ENCODE measurements at places on chromosomes 13 and 19. TPM values are rescaled to one million over a fixed set of nuclear protein-coding genes. Genes with fewer than 3 reads are reported as not detected.

DNA sequence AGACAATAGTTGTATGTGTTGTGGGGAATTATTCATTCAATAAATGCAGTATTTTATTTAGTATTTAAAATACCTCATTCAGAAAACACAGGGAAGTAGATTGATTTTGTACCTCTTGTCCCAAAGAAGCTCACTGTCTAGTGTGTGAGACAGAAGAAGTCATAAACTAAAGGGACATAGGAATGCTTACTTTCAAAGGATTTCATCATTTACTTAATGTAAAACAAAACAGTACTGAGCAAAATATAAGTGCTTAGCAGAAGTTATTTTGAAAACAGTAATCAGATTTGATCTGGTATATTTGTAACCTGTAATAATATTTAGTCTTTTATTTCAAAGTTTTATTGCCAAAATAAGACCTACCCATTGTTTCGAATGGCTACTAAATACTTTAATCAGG is 117.9 kb downstream of the TDRD3 start:
- DNase-seq: no peak

- DNase-seq: no peak
Observed at GRCh38 chr19:14114854-14115253, 2.7 kb downstream of the PRKACA start.

Gene SLC6A16
- total RNA-seq: 0.85 TPM

DNA sequence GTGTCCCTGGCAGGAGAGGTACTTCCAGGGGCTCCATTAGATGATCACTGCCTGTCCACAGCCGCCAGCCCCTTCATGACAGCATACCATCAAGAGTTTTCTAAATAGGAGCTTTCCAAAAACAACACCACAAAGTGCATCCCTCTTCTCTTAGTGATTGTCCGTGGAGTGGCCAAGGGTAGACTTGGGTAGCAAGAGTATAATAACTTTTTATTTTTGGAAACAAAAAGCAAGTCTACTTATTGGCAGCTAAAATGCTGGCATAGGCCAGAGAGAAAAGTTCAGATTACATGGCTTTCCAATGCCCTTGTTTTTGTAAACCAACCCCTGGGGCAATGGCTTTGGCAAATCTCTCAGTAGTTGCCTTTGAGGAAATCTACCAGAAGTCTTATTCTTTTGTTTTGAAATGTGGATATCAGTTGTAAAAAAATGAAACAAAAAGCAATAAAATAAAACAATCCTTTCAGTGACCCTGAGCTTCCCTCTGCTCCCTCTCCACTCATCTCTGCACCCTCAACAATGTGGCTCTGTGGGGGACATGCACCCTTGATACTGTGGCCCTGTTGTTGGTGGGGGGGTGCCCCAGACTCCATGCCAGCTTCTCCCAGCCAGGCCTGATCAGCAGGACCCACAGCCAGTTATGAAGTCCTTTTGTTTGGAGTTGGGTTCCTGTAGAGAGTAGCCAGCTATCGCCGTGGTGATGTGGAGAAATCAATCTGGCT is 294.1 kb downstream of the DLEU7 start:
- no peak for DNase-seq

- DNase-seq: no peak
Observed at GRCh38 chr13:77423296-77423695, 96.4 kb upstream of the MYCBP2 start.

DNA sequence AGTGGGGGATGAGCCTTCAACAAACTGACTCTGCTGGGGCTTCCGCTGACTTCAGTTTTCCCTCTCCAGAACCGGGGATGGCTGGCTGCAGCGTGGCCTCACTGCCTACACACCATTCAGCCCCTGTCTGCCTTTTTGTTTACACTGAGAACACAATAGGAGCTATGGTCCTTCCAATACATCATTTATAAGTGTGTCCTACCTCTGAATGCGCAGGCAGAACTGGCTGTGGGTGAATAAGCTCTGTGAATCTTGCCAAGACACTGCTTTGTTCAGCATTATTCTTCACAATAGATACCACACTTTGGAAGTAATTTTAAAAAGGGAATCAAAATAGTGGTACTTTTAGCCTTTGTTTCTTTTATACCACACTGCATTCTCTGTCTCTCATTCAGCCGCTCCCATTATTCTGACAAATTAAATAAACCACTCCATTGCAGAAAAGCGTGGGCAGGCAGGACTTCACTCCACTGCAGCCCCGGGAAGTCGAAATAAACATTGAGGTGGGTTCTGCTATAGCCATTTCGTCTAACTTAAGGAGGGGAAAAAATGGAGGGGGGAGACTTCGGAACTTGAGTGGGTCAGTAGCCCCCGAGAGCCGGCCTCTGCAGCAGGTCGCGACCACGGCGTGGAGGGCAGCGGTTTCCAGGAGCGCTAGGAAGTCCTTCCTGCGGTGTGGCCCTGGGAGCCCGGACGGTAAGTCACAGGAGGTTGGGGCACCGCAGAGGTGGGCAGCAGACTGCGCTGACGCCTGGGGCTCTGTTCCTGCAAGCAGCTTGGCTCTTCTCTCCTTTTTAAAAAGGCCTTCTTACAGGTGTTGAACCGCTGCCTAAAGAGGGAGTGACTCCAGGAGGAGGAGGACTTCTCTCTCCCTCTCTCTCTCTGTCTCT is 94.8 kb upstream of the SOX1 start:
- no peak for DNase-seq

GRCh38 chr13:98839856-98840769 is 87.6 kb upstream of the SLC15A1 start:
- DNase-seq: no peak

GRCh38 chr19:47019431-47020041 is at the start of gene NPAS1:
Gene NPAS1, plus strand, starts transcription at chr19:47019837. Its CDS starts 1,211 bp downstream, at chr19:47021048.
- no peak for DNase-seq

DNA sequence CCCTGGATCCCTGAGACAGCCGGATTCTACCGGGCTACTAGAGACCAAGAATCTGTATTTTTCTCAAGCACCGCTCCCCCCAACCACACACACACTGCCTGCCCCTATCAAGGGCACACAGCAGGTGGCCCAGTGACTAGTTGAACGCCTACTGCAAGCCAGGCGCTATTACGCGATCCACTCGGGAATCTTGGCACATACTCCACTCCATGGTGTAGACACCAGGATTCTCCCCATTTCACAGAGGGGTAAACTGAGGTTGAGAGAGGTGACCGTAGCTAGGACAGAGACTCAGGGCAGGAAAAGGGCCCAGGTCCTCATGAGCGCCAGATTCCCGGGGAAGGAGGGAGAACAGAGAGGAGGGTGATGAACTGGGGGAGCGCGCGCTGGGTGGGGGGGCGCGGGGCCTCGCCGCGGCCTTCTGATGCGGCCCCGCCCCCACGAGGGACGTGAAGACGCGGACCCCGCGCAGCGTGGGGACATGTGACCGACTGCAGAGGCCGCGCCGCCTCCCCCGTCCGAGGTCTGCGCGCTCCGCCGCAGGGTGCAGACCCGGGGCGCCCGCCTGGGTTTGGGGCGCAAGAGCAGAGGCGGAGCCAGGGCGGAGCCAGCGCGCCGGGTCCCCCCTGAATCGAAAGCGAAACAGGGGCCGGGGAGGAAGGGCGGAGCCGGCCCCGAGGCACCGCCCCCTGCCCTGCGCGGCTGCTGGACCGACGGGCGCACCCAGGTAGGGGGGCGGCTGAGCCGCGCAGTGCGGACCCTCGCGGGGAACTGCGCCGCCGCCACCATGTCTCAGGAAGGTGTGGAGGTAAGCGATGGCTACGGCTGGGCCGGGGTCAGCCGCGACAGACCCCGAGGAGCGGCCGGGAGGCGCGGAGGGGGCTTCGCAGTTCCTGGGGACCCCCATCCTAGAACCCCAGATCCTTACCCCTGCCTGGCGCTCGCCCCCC is at the start of gene SHFL:
Gene SHFL, plus strand, starts transcription at position 677 of the 950 bp plus-strand sequence. Its CDS starts 111 bp downstream, at position 788.
- peak; percentile 85 for DNase-seq

DNA sequence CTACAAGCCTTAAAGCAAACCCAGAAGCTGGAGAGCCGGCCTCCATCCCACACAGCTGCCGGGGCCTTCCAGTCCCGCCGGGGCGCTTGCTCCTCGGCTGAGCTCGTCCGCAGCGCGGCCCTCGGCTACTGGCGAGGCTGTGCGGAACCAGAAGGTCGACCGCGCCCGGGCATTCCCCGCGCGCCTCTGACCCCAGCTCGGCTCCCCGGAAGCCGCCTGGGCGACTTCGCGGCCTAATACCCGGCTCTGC is 863 bp downstream of the ANKRD10 start:
- no peak for DNase-seq

Gene CATSPERD
- total RNA-seq: not detected

DNA sequence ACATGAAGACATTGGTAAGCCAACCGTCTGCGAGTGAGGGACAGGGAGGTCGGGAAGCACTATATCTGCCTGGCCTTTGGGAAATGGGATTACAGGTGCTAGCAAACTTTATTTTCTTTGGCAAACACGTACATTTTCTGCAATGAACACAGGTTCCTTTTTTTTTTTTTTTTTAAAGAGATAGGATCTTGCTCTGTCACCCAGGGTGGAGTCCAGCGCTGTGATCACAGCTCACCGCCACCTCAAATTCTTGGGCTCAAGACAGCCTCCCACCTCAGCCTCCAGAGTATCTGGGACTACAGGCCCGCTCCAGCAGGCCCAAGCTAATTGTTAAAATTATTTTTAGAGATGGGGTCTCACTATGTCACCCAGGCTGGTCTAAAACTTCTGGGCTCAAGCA is 24.2 kb downstream of the ELAVL1 start:
- no peak for DNase-seq

- no peak for DNase-seq
Observed at GRCh38 chr13:110266983-110267382, 40.0 kb downstream of the COL4A1 start.

Gene CDX2
- not detected for total RNA-seq

DNA sequence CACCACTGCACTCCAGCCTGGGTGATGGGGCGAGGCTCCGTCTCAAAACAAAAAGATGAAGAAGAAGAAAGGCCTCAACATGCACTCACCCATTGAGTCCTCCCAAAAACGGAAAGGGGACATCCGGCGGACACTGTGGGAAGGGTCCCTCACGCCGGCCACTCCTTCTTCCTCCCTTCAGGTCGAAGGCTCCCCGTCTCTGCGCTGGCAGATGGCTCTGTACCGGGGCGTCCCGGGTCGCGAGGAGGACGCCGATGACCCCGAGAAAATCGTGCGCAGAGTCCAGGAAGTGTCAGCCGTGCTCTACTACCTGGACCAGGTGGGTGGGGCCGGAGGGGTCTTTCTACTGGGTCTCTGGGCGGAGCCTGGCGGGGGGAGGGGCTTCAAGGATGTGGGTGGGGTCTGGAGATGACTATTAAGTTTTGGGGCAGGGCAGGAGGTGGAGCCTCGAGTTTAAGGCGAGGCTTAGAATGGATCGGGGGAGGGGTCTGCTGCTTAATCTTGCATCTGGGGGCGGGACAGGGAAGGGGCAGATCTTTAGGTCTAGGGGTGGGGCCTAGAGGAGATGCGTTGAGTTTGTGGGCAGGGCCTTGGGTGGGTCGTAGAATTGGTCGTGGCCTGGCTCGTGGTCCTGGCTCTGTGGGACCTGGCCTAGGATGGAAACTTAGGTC is 90.2 kb downstream of the MAP4K1 start:
- no peak for DNase-seq

Gene TNNT1
- total RNA-seq: not detected

DNA sequence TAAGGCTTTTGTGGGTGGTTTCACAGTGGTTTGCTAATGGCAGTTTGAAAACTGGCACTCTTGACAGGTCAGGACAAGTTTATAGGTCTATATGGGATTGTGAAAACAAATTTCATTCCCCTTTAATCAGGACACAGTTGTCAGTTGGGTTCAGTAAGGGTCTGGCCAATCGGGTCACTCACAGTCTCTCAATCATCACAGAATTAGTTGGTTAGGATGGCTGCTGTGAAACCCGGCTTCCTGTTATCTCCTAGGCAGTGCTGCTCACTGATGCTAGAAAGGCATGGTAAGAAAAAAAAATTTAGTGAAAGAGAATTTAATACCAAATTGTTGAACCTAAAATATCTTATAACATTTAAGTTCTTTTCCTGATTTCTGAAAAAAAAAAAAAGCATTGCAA is 1730.1 kb downstream of the EFNB2 start:
- DNase-seq: no peak

DNA sequence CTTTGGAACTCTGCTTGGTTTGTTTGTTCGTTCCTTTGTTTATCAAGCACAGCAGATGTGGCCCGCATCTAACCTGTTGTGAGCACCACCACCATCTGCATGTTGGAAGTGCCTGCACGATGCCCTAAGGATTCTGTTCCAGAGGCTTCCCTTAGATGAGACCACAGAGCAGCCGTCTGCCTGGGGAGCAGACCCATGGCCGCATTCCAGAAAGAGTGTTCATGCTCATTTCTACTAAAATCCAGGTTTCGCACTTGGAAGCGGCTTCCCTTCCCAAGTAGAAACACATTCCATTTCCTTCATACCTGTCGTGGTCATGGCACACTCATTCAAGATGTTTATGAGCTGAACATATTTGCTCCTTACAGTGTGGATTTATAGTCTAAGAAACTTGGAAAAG is 27.2 kb downstream of the COL4A2 start:
- peak; percentile 59 for DNase-seq

DNA sequence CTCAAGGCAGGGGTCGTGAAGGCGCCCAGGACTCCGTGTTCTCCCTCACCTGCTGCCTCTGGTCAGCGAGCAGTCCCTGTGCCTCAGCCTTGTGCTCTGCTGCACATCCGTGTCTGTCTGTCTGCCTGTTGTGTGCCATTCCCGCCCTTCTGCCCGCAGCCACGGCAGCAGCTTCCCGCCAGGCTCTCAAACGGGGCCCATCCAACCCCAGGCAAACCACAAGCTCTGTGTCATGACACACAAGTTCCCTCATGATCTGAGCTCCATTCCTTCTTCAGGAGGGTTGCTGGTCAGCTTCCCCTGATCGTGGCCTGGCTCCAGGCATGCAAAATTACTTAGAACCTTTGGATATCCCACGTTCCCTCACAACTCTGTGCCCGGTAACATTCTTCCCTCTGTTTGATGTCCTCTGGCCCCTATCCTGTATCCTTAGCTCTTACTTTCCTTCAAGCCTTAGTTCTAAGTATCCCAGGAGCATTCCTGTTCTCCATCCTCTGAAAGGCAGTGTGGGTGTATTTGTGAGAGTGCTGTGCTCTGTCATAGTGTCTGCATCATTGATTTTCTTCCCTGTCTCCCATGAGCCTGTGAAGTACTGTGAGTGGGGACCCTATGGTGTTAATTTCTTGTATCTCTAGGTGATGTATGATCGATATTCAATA is 3.2 kb downstream of the GPR183 start:
- no peak for DNase-seq

DNA sequence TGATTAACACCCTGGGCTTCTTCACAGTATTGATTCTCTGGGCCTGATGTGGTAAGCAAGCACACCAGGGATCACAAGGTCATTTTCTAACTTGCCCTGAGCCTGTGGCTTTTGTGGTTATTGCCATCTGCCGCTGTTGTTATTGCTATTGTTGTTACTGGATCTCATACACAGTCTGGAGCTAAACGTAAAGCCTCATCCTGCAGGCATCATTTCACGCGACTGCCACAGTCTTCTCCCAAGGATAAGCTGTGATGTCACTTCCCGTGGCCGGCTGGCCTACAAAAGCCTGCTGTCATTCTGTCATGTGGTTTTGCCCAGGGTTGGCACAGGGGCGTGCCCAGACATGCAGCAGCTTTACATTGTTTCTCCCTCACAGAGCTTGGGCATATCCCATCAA is 154.0 kb upstream of the GPR12 start:
- DNase-seq: no peak

Data from ascending aorta (tissue), 2 donors.